Panc1 (cell line): ENCODE measurements at places on chromosomes 4 and X. TPM values are rescaled to one million over a fixed set of nuclear protein-coding genes. Genes with fewer than 3 reads are reported as not detected.

DNA sequence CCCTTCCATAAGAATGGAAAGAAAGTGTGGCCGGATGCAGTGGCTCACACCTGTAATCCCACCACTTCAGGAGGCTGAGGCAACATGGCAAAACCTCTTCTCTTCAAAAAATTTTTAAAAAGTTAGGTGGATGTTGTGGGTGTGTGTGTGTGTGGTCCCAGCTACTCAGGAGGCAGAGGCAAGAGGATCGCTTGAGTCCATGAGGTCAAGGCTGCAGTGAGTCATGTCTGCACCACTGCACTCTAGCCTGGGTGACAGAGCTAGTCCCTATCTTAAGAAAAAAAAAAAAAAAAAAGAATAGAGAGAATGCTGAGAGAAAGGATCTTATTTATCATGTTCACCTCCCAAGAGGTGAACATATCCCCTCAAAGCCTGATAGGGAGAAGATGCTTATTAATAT, 492.1 kb upstream of the SMIM31 start:
- H3K36me3 ChIP-seq, result no peaks in the 10 kb centered on the region
- DNase-seq, result no peak
- H3K27me3 ChIP-seq, result no peaks in the 10 kb centered on the region
- H3K27ac ChIP-seq, result no peak overlapping the region

GRCh38 chr4:110905367-110905766, 282.5 kb upstream of the PITX2 start:
- H3K4me3 ChIP-seq, result no peak overlapping the region
- no peak for DNase-seq

GRCh38 chr4:17288151-17288550, 223.7 kb downstream of the QDPR start:
- no peaks in the 10 kb centered on the region for H3K4me1 ChIP-seq
- H3K27ac ChIP-seq, result no peak overlapping the region
- no peak for DNase-seq

DNA sequence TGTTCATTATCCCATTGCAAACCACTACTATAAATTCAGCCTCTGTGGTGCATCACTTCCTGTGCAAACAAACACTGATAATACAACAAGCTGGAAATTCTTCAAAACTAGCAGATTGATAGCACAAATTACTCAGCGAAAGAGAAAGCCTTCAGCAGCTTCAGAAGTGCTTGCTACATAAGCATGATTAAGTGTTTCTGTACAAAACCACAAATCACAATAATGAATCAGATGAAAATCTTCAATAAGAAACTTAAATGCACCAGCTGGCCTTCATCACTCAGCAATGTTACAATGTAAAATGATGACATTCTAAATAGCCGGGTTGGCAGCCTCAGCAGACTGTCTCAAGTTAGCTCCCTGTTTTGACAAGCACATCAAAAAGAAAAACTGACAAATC, 262.2 kb downstream of the SPOCK3 start:
- DNase-seq, result peak; percentile 24
- H3K27me3 ChIP-seq, result no peaks in the 10 kb centered on the region
- no peaks in the 10 kb centered on the region for H3K36me3 ChIP-seq
- no peak overlapping the region for H3K4me3 ChIP-seq

GRCh38 chr4:6942238-6942800, 32.7 kb downstream of the TBC1D14 start:
- peaks cover 45% of the 10 kb centered on the region for H3K4me1 ChIP-seq
- no peaks in the 10 kb centered on the region for H3K36me3 ChIP-seq
- peak overlapping the region; percentile 42 for H3K4me3 ChIP-seq
- DNase-seq, result no peak
- H3K27ac ChIP-seq, result peak overlapping the region; percentile 85

- peaks cover 5% of the 10 kb centered on the region for H3K27me3 ChIP-seq
- no peak overlapping the region for H3K27ac ChIP-seq
- H3K36me3 ChIP-seq, result no peaks in the 10 kb centered on the region
- H3K4me3 ChIP-seq, result no peak overlapping the region
- no peaks in the 10 kb centered on the region for H3K4me1 ChIP-seq
- DNase-seq, result no peak
These were observed 121.6 kb upstream of the STK26 start for GRCh38 chrX:131901546-131901945.

- H3K4me3 ChIP-seq, result peak within 1 kb of the TSS; percentile 73
- H3K36me3 ChIP-seq, result peaks cover 5% of the 10 kb centered on the region; the same call in 1 of the 2 replicates
These were observed at the start of gene SLC10A7 for GRCh38 chr4:146521541-146522097. TSS of gene SLC10A7 (minus strand) at chr4:146521940. CDS start at chr4:146521717, 223 bp downstream.

DNA sequence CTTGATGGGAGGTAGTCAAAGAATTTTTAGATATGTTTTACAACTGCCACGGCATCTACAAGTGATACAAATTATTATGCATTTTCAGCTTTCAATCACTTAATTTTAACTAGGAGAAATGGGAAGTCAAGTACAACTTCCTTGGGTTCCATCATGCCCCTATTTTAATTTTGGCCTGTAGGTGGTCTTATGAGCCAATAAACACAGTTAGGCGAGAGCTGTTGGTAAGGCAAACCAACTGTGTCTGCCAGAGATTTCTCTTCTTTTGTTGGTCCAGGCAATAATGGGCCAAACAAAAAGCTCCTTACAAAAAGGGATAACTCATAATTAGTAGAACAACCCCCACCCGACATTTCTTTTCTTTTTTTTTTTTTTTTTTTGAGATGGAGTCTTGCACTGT, 63.3 kb upstream of the ARX start:
- H3K4me3 ChIP-seq, result no peak overlapping the region
- DNase-seq, result no peak
- H3K36me3 ChIP-seq, result no peaks in the 10 kb centered on the region
- H3K27me3 ChIP-seq, result no peaks in the 10 kb centered on the region
- no peak overlapping the region for H3K27ac ChIP-seq
- H3K4me1 ChIP-seq, result no peaks in the 10 kb centered on the region

GRCh38 chrX:10393899-10394298, 226.5 kb downstream of the MID1 start:
- H3K4me3 ChIP-seq, result no peak overlapping the region
- no peak for DNase-seq
- H3K27me3 ChIP-seq, result no peaks in the 10 kb centered on the region
- H3K4me1 ChIP-seq, result no peaks in the 10 kb centered on the region
- no peak overlapping the region for H3K27ac ChIP-seq

- DNase-seq, result no peak
- no peak overlapping the region for H3K27ac ChIP-seq
- H3K4me3 ChIP-seq, result no peak overlapping the region
- H3K4me1 ChIP-seq, result no peaks in the 10 kb centered on the region
- no peaks in the 10 kb centered on the region for H3K27me3 ChIP-seq
These were observed 40.5 kb downstream of the AGA start for GRCh38 chr4:177401658-177402273.

DNA sequence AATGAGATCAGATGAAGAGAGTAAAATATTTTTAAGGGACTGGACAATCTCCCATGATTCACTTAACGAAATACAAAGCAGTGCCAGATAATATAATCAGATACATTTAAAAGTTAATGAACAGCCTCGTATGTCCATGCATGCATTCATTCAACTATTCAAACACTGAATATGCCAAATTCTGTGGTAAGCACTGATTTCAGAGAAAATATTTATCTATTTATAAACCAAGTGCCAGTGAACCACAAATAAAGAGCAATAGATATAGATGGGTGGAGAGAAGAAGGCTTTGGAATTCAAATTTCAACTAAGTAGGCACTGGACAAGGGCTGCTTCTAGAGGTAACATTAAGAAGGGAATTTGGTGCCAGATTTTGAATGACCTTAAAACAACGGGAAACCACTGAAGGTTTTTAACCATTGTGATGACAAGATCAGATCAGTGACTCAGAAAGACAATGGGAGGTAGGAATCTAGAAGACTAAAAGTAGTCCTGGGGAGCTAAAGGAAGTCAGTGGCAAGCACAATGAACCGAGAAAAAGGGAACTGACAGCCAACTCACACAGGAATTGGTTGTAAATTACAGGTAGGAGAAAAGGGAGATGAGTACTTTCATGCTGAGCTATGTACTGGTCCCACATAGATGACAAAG, 14.2 kb downstream of the ELOVL6 start:
- no peaks in the 10 kb centered on the region for H3K36me3 ChIP-seq
- no peak overlapping the region for H3K27ac ChIP-seq
- DNase-seq, result no peak
- H3K27me3 ChIP-seq, result no peaks in the 10 kb centered on the region
- no peaks in the 10 kb centered on the region for H3K4me1 ChIP-seq

DNA sequence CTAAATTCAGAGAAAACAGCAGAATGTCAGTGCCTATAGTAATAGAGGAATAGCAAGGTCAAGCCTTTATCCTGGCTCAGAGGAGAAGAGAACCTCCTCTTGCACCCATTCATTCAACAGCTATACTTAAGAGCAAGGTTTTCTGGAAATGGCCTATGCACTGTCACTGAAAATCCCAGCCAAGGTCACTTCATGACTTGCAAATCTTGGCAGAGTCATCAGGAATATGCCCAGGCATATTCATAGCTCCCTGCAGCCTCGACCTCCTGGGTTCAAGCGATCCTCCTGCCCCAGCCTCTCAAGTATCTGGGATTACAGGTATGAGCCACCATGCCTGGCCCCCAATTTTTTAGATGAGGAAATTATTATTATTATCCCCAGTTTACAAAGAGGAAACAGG, 35.8 kb upstream of the NOCT start:
- no peak overlapping the region for H3K27ac ChIP-seq
- H3K27me3 ChIP-seq, result no peaks in the 10 kb centered on the region
- peaks cover 3% of the 10 kb centered on the region; the same call in 1 of the 2 replicates for H3K4me1 ChIP-seq
- no peak overlapping the region for H3K4me3 ChIP-seq
- no peaks in the 10 kb centered on the region for H3K36me3 ChIP-seq

DNA sequence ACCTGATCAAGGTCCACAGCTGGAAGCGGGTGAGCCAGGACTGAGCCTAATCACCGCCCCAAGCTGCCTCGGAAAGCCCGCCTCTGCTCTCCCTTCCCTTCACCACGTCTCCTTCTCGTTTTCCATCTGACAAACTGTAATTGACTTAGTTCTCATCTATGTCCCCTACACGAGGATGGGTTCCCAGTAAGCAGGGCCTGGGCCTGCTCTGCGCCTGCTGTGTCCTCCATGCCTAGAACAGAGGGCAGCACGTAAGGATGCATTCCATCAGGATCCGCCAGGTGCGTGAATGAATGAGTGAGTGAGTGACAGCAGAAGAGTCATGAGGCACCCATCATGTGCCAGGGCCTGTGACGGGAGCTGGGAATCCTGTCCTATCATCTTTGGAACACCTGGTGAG, 86.7 kb downstream of the JAKMIP1 start:
- no peaks in the 10 kb centered on the region for H3K36me3 ChIP-seq
- no peak overlapping the region for H3K27ac ChIP-seq
- no peaks in the 10 kb centered on the region for H3K4me1 ChIP-seq
- H3K4me3 ChIP-seq, result no peak overlapping the region
- DNase-seq, result no peak

- DNase-seq, result no peak
- no peak overlapping the region for H3K4me3 ChIP-seq
- no peaks in the 10 kb centered on the region for H3K36me3 ChIP-seq
- H3K27ac ChIP-seq, result no peak overlapping the region
- H3K4me1 ChIP-seq, result no peaks in the 10 kb centered on the region
- H3K27me3 ChIP-seq, result no peaks in the 10 kb centered on the region
These were observed 55.9 kb downstream of the UGT2A3 start for GRCh38 chr4:68895561-68896198.

DNA sequence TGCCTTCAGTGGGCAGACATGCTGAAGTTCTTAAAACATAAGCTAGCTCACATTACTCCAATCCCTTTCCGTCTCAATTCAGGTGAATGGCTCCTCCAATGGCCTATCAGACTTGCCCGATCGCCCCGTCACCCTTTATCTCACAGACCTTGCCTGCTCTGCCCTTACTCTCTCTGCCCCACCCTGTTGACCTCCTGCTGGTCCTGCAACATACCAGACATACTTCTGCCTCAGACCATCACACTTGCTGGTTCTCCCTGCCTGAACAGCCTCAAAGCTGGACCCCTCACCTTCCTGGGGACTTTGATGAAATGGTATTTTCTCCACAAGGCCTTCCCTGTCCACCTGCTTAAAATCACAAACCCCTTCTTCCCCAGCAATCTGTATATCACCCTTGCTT, 340.1 kb upstream of the NR3C2 start:
- no peaks in the 10 kb centered on the region for H3K27me3 ChIP-seq
- no peak for DNase-seq
- H3K36me3 ChIP-seq, result no peaks in the 10 kb centered on the region
- no peak overlapping the region for H3K27ac ChIP-seq
- no peak overlapping the region for H3K4me3 ChIP-seq

GRCh38 chrX:21151051-21151450, 223.2 kb upstream of the CNKSR2 start:
- no peak for DNase-seq
- H3K36me3 ChIP-seq, result no peaks in the 10 kb centered on the region
- no peaks in the 10 kb centered on the region for H3K27me3 ChIP-seq
- H3K4me3 ChIP-seq, result no peak overlapping the region

GRCh38 chrX:50431623-50432022, 39.0 kb downstream of the DGKK start:
- H3K36me3 ChIP-seq, result no peaks in the 10 kb centered on the region
- H3K4me3 ChIP-seq, result no peak overlapping the region
- peaks cover 2% of the 10 kb centered on the region; the same call in 1 of the 2 replicates for H3K27me3 ChIP-seq
- DNase-seq, result no peak
- H3K27ac ChIP-seq, result no peak overlapping the region

GRCh38 chr4:89311433-89311832, 3.8 kb upstream of the GPRIN3 start:
- no peak overlapping the region for H3K4me3 ChIP-seq
- DNase-seq, result no peak
- H3K4me1 ChIP-seq, result no peaks in the 10 kb centered on the region
- H3K27me3 ChIP-seq, result peaks cover 3% of the 10 kb centered on the region; the same call in 1 of the 2 replicates
- H3K36me3 ChIP-seq, result no peaks in the 10 kb centered on the region
- no peak overlapping the region for H3K27ac ChIP-seq

DOK7 gene
- total RNA-seq, result 2.4 TPM

KIF4A gene
- 62.6 TPM for total RNA-seq

FAM156B gene
- 13.0 TPM for total RNA-seq

TLR6 gene
- 1.1 TPM for total RNA-seq

SSX4B gene
- total RNA-seq, result 0.15 TPM

ADH4 gene
- total RNA-seq, result 0.10 TPM

NKX6-1 gene
- 1.1 TPM for total RNA-seq

FAM9C gene
- total RNA-seq, result not detected

RNF150 gene
- total RNA-seq, result 1.3 TPM

GALNT7 gene
- total RNA-seq, result 156 TPM

S100G gene
- total RNA-seq, result not detected

SSX4 gene
- 0.15 TPM for total RNA-seq

AKAP4 gene
- total RNA-seq, result not detected

ZMAT1 gene
- 5.7 TPM for total RNA-seq

ADH7 gene
- total RNA-seq, result not detected

FSTL5 gene
- total RNA-seq, result 0.67 TPM

DDX53 gene
- not detected for total RNA-seq

RHOXF2 gene
- total RNA-seq, result not detected
